GM04503 (cell line): ENCODE measurements at places on chromosomes 1 and 21.
A peak's percentile ranks its signal among the peaks of the same experiment; 100 is the strongest.

- peak; percentile 23 for DNase-seq
Measured at GRCh38 chr1:77370161-77370560, 88.3 kb downstream of the AK5 start.

DNA sequence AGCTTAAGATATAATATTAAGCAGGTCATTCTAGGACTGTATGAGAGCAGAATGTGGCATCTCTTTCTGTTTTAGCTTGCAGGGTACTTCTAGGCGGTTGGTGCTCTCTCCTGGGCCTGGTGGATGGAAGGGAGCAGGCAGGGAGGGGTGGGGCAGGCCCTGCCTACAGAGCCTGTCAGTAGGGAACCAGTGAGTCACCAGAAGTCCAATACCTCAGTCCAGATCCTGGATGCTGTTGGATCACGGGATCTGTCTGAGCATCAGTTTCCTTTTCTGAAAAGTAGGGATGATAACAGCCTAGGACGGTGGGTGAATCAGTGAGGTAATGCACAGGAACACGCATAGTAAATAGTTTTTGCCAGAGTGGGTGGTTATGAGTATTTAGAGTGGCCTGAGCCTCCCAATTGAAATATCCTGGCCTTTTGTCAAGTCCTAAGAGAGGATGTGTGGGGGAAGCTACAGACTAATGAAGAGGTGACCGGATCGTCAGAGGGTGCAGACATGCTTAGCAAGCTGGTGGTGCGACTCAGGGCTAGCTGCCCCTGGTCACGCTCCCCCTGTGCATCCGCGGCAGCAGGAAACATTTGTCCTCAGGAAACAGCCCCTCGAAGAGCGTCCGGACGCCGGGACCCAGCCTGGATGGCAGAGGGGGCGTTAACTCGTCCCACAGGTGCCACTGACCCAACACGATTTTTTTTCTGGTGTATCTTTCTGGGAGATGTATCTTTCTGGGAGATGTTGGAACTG lies 23.9 kb downstream of the NAV1 start:
- peak; percentile 80 for DNase-seq

- DNase-seq, result no peak
Measured at GRCh38 chr1:22484706-22485345, 33.2 kb downstream of the ZBTB40 start.

GRCh38 chr21:26925122-26925521 lies 41.8 kb downstream of the ADAMTS5 start:
- no peak for DNase-seq
